ENCODE measurements at places on chromosomes 1 and 21.

DNA sequence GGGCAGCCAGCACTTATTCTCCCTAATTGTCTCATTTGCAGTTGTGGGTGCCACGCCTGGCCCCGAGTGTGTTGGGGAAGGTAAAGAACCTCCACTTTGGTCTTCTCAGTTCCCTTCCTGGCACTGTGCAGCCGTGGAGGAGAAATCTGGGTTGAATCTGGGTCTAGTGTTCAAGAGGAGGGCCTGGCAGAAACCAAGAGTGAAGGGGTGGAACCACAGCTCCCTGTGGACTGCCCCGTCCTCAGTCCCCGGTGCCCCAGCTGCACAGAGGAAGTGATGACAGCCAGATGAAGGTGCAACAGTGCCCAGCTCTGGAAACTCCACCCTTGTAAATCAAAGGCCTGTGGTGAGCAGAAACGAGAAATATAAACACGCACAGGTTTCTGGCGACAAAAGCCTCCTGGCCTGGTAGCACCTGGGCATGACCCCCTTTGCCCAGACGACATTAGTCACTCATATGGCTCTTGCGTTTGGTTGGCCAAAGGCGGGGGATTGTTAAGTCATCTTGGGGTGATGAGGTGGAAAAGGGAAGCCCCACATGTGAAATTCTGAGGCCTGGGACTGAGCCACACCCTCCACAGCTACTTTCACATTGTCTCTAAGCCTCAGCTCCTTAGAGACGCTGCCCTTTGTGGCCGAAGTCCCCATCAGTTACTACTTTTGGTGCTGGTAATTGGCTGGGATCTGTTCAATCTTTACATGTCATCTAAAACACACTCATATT lies 4.2 kb upstream of the ECE1 start:
- DNase-seq = no peak

DNA sequence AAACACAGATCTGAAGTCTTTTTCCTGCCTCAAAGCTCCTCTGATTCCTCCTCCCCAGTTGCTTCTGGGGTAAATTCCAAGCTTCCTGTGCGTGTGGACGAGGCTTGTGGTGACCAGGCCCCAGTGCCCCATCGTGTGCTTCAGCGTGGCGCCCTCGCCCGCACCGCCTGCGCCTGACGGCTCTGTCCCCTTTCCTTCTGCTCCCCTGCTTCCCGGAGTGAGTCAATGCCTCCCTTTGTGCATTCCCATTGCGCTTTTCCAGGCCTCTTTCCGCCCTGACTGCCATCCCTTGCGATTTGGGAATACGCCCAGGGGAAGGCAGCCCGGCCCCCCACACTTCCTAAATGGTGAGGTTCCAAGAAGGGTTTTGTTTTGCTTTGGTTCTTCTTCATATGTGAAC lies 36.3 kb downstream of the FAAP20 start:
- DNase-seq = no peak

- no peak for DNase-seq
Observed at GRCh38 chr21:42619841-42620240, 33.6 kb upstream of the PDE9A start.

DNA sequence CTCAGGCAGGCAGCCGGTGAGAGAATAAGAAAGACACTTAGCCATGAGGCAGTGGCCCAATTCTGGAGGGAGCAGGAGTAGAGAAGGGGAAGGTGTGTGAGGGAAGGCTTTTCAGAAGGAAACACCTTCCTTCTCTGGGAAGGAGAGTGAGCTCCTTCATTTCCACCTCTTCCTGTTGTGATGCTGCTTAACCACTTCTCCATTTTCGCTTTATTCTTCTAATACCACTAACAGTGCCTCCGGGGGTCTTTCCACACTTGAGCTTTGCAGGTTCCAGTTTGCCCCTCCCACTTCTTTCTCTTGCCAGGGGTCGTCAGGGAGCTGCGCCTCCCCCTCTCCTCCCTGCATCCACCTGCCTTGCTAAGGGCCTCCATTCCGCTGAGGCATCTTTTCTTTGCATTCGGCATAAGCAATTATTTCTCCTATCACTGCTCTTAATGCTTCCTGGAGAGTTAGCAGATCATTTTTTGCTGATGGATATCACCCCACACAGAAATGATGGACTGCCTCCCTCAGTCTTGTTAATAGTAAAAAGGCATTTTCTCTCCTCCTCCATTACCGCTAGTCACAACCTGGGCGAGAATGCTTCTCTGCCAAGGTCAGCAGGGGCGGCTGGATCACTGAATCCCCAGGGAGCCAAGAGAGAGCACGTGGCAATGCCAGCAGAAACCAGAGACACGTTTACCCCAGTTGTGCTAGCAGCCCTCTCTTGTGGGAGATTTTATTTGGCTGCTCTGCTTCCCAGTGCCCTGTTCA lies 74.8 kb downstream of the ELAVL4 start:
- no peak for DNase-seq

- DNase-seq = no peak
Observed at GRCh38 chr1:90488451-90488850, 228.7 kb downstream of the BARHL2 start.

GRCh38 chr1:85134583-85135391 lies 66.0 kb downstream of the SYDE2 start:
- DNase-seq = no peak

DNA sequence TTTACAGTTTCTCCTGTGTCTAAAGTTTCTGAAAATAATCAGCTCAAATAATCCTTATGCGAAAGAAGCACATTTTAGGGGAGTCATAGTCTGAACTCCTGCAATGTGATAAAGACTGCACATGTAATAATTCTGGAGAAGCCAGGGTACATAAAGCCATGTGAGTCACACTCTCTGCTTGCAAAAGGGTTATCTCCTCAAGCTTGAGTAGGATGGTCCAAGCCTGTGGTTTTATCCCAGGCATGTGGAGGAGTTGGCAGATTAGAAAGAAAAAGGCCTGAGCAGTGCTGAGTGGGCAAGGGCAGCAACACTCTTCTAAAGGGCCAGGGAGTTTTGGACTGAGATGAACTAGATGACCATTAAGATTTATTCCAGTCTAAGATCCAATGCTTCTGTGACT lies 220.4 kb downstream of the RHOU start:
- no peak for DNase-seq

Measured in substantia nigra (tissue), 51 donors.